ENCODE measurements at places on chromosomes 5 and 9.

DNA sequence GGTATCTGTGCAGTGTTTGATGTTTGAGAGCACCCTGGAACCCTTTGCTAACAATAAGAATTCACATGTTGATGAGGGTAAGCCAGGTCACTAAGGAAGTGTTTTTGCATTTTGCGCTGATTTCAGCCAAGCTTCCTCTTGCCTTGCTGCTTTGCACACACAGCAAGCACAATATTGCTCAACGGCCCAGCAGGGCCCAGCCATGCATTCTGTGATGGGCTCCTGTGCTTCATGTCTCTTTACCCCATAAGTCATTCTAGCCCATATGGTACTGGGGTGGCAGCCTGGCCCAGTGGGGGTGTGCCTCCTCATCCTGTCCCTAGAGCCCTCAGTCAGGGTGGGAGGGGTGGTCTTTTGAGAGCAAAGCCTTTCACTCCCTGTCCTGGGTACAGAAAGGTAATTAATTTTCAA lies 481.3 kb downstream of the GADD45G start:
- DNase-seq, result peak; percentile 27

DNA sequence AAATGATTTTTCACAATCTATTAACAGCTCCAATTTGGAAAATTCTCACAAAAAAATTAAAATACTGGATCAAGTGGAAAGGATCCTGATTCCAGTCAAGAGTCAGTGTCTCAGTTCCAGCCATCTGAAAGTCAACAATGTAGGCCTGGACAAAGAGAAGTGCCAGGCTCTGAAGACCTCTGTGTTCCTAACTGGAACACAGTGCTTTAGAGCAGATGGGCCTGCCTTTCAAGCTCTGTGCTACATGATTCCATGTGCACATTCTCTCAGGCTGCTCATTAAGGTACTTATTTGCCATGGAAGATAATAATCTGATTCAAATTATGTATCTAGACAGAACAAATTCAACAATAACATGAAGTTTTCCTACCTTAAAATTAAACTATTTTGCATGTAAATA lies 30.2 kb upstream of the ALDH1A1 start:
- peak; percentile 8 for DNase-seq

DNA sequence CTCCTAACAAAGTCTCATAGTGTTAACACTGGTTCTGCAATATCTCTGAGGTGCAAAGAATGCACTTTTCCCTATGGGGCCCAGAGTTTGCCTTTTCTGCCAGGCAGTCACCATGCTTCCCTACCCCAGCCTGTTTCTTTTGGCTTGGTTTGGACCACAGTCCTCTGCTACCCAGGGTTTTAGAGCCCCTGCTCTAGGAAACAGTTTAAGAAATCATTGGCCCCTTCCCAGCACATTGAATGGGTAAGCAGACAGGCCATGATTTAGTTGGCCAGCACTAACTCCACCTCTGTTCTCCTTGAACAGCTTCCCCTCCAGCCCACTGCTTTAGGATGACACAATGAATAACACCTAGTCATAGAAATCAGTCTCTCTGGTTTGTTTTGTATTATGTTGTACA lies 73.2 kb downstream of the UBAP1 start:
- DNase-seq, result no peak

DNA sequence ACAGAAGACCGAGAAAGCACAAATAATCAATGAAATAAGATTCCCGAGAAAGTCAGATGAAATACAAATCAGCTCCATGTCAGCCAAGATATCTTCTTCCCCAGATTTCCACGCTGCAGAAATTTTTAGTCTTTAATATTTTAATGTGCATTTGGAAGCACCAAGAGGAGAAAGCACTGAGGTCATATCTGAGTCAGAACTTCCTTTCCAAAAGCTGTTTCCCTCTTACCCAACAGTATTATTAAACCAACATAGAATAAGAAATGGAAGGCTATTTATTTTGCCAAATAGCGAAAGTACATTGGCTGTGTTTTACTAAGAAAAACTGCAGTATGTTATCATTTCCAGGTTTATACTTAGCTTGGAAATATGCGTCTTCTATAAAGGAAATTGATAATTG lies 772.1 kb upstream of the CDH9 start:
- no peak for DNase-seq

DNA sequence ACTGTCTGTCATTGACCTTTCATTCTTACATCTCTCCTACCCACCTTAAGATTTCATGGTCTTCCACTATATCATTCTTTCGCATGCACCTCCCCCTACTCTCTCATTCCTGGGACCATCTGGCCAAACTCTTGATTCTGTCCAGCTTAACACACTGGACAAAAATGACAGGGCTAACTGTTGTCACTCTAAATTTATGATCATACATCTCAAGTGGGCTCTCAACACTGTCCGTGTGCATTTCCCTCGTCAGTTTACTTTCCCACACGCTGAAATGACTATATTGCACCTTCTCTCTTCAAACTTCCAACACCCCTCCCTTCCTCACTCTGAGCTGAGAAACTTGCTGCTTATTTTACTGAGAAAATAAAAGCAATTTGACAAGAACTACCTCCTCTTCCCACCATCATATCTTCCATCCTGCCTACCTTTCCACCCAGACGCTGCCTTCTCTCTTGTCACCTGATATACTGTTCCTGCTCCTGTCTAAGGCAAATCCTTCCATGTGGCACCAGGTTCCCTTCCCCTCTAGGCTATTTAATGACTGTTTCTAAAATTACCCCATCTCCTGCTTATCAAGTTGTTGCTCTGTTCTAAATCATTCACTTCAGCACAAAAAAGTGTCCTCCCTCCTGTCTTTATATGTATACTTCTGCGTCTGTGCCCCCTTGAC lies 8.1 kb upstream of the KLF9 start:
- peak; percentile 51 for DNase-seq

- peak; percentile 38 for DNase-seq
Observed at GRCh38 chr5:141149812-141150211, at the start of gene PCDHB6. Gene PCDHB6, plus strand, starts transcription at chr5:141150057. Its CDS starts 201 bp downstream, at chr5:141150258.

DNA sequence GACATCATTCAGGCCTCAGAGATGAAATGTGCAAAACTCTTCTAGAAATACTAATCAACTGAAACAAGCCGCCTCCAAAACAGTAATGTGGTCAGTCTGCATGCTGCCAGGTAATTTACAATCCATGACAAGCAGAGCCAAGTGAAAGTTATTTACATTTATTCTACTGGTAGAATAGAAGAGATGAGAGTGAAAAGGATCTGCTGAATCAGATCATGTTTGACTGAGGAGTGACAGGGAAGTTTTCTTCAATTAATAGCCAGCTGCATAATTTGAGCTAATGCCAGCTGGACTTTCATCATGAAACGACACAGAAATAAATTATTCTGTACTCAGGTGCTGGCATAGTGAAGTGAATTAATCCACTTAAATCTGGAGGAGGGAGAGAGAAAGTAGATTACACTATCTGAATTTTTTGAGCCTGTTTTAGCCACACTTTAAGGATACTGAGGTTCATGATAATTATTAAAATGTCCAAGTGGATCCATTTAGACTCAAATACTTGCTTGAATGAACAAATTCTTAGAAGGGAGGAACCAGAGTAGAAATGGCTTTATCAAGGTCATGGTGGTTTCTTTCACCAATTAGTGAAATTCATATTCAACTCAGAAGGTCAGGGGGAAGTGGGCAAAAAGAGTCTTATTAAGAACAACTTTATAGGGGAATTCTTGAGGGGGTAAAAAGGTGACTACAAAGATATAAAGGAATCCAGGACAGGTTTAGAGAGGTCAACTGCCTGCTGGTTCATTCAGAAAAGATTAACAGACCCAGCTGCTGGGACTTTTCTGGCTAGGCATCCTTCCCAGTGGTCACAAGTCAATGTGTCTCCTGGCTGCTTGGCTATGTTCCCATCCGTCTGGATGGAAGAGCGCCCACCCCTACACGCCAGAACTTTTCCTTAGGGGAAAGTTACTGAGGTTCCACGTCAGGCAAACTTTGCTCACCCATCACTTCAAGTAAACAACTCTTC lies 350.4 kb downstream of the PDE4D start:
- peak; percentile 71 for DNase-seq

DNA sequence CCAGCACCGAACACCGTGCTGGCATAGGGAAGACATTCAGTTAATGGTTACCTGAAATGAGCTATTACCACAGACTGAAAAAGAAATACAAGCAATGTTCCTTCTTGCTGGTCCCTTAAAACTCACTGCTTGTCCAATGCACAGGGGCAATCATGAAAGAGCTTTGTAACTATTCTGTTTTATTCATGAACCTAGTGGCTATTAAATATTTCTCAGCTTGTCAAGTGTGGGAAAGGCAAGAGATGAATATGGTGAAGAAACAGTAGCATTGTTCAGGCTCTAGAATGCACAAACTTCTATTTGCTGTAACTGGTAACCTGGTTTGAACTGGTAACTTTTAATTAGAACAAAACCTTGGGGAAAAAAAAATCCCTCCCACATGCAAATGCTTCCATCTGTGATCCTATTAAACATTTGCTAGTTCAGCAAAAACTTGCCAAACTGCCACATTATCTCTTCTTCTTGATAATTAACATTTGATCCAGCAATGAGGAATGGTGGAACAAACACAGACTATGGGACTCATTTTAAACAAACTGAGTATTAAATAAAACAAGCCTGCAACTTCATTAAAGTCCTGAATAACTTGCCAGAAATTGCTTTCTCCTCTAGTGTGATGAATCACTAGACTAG lies 36.1 kb downstream of the YIPF5 start:
- no peak for DNase-seq

- DNase-seq, result peak; percentile 29
Observed at GRCh38 chr5:147752666-147753290, 29.8 kb downstream of the JAKMIP2 start.

- no peak for DNase-seq
Observed at GRCh38 chr5:128825826-128826225, 139.5 kb upstream of the SLC27A6 start.

DNA sequence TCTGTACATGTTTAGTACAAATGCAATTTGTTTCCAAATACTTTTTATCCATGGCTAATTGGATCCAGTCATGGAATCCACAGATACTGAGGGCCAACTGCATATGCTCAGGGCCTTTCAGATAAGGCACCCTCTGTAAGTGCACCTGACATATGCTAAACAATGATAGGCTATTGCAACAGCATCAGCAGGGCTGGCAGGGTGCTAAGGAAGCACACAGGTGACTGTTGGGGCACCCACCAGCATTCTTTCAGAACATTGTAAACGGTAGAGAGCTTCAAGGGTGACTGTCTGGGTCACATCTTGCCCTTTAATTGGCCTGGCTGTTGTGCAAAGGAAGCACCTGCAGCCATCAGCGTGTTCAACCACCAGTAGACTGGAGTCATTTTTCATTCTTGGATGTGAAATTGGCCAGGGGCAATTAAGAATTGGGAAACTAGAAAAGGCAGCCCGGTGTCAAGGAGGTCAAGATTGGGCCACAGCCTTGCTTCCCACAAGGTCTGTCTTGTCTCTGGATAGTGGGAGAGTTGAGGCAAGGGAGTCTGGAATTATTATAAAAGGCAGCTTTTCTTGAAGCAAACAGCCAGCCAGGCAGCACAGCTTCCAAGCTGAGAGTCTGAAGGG lies 129.3 kb upstream of the RAI14 start:
- no peak for DNase-seq

DNA sequence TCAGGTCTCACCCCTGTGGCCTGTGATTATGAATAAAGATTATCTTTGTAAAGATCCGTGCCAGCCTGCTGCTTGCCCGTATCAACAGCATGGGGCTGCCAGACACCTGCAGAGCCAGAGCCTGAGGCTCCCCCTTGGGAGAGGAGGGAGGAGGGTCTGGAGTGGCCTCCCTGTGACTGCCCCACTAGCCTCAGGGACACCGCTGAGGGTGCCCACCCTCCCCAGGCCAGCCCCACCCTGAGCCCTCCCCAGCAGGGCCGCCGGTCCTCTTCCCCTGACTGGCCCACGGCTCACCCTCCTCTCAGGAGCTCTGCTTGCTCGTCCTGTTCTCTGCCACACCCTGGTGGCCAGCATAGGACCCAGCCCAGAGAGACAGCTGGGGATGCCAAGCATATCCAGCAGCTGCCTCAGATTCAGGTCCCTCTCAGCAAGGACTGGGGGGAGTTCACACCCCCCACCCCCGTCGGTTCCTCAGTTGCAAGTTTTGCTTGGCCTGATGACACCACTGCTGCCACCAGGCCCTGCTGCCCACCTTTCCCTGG lies 1.9 kb downstream of the SSNA1 start:
- DNase-seq, result no peak

GRCh38 chr9:75826314-75826713 lies 64.2 kb upstream of the PCSK5 start:
- DNase-seq, result no peak

- peak; percentile 10 for DNase-seq
Observed at GRCh38 chr9:38334234-38334633, 58.3 kb upstream of the ALDH1B1 start.

GRCh38 chr5:95808686-95809413 lies 13.7 kb downstream of the GLRX start:
- no peak for DNase-seq

- peak; percentile 88 for DNase-seq
Observed at GRCh38 chr5:97142521-97143254, at the start of gene LIX1. Gene LIX1, minus strand, starts transcription at chr5:97142611. Its CDS starts 35 bp downstream, at chr5:97142576.

Data from NCI-H524 (cell line).